ENCODE measurements at places on chromosomes 7 and 10. TPM values are rescaled to one million over a fixed set of nuclear protein-coding genes. Genes with fewer than 3 reads are reported as not detected.

Gene ALOX5
- total RNA-seq: not detected

Gene LEP
- not detected for total RNA-seq

Gene ADCY1
- 0.50 TPM for total RNA-seq

Gene TMEM213
- not detected for total RNA-seq

Gene LRMDA
- total RNA-seq: 3.5 TPM

Gene TEX36
- not detected for total RNA-seq

Gene NUTM2D
- total RNA-seq: 3.2 TPM

Data from chondrocyte (in vitro differentiated cells).